ENCODE measurements at places on chromosomes 2 and 18.

DNA sequence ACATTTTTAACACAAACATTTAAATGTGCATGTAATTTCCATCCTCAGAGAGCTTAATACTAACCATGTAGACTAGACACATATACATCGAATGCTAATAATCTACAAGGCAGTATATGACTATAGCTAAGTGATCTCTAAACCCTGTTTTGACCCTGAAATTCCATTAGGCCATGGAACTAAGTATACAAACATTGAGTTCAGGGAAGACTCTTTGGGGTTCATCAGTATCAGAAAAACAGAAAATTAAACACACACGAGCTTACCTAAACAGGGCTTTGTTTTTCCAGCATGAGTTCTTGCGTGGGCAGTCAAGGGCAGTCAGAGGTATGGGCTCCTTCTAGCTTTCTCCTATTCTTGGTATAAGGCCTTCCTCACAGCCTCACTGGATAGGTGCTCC is 106.0 kb upstream of the COPS8 start:
- DNase-seq, result no peak

DNA sequence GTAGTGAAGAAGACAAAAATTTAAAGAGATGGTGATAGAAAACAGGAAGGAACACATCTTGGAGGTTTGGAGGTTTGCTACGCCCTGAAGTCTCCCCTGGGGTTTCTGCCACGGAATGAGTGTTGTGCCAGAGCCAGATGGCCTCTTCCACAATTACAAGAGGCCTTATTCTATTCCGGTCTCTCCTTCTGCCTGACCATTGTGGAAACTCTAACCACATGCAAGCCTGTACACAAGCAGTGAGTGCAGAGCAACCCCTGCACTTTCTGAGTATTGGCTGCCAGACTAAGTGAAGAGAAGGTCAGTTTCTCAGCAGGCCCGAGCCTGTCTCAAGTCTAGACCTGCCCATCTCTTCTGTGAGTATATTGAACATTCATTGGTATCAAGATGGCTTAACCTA is 22.7 kb upstream of the MYO1B start:
- no peak for DNase-seq

DNA sequence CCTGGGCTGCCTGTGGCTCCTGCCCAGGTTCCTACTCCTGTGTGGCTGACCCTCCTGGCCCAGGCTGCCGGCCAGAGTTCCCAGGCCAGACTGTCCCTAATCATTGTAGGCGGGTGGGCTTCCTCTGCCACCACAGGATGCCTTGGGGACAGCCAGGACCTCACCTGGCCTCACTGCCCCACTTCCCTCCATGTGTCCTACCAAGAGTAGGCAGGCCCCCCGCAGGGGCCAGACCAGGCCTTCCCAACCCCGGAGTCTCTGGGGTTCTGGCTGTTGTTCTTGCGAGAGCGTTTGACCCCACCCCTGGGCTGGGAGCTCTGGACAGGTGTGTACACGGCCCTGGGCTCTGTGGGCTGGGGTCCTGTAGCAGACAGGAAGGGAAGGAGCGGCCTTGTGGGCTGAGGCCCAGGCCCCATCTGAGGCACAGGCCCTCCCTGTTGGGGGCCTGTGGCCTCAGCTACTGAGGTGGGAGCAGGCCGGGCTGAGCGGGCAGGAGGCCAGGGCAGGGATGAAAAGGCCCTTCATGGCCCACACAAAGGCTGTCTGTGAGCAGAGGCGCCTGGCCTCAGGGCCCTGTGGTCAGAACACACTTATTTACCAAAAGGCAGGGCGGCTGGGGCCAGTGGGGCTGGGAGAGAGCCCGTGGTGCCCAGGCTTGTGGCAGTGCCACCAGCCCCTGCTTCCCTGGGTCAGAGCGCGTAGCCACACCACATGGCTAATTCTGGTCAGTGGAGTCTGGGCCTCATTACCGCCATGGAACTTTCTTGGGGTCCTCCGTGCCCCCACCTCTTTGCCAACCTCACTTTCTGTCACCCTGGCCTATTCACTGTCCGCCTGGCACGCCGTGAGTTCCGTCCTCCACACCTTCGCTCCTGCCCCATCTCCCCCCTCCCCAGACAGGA is 2.0 kb downstream of the SNORC start:
- no peak for DNase-seq

- peak; percentile 48 for DNase-seq
These were observed 526 bp downstream of the CHN1 start for GRCh38 chr2:175004730-175004979.

DNA sequence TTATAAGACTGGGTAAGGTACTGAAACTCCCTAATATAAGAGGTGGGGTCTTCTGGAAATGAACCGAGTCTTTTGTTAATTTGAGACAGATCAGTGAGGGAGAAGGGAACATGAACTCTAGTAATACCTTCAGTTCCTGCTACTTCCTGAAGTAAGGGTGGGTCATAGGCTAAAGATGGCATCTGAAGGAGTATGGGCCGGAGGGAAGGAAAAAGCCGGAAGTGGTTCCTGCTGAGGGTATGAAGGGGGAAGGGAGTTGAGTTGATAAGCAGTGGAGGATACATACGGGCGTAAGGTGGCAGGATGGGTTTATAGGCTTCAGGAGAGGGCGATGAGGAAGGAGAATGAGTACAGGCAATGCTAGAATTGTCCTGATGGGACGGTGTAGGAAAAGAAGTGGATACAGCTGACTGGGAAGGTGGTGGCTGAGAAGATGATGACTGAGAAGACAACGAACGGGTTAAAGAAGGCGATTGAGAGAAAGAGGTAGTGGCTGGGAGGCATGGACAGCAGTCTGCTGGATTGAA is 58.2 kb downstream of the KYNU start:
- no peak for DNase-seq

- no peak for DNase-seq
These were observed 85.1 kb downstream of the TMEM131 start for GRCh38 chr2:97910403-97911205.

- DNase-seq, result no peak
These were observed 223.5 kb downstream of the AGPS start for GRCh38 chr2:177616066-177616465.

DNA sequence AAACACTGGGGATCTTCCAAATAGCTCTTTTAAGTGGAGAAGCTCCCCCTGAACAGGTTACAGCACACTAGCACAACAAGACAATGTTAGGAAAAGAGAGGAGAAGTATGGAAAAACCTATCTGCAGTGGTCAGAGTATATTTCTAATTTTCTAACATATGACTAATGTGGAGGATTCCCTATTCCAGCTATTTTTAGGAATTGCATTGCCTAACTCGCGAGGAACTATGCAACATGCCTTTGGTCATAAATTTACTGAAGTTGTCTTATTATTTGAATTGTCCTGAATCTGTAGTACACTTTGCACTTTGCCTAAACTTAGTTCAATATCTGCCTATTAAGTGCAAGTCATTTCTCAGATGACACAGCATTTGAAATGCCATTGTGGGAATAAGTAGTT is 381.4 kb downstream of the CCDC85A start:
- DNase-seq, result no peak

DNA sequence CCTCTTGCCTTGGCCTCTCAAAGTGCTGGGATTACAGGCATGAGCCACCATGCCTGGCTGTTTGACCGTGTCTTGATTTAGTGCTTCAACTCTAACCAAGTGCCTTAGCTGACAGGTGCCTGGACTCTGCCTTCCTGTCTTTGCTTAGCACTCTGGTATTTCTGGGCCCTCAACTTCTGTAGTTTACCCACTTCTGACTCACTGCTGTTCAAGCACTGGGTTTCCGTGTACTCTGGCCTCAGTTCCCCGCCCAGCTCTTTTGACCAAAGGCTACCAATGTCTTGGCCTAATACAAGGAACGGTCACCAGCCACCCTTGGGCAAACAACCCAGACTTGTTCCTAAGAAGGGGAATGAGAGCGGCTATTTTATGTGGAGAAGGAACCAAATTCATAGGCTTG is 35.7 kb upstream of the CABLES1 start:
- DNase-seq, result no peak

- no peak for DNase-seq
These were observed 84.0 kb downstream of the BCL2L11 start for GRCh38 chr2:111204706-111205105.

GRCh38 chr2:1591978-1592907 is 152.1 kb downstream of the PXDN start:
- peak; percentile 71 for DNase-seq

DNA sequence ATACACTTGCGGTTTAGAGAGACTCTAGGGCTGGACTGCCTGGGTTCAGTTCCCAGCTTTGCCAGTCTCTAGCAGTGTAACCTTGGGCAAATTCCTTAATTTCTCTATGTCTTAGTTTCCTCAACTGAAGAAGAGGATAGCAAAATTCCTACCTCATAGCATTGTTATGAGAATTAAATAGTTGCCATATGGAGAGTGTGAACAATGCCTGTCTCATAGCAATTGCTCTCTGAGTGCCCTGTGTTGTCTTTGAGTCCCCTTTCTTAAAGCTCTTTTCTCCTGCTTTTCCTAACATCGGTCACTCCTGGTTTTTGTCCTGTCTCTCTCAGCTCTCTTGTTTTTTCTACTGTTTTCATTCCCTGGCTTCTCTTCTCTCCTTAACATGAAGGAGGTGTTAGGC is 116.8 kb upstream of the ALPP start:
- no peak for DNase-seq

- DNase-seq, result no peak
These were observed 17.3 kb downstream of the PDCD1 start for GRCh38 chr2:241841181-241842066.

GRCh38 chr2:60309336-60309735 is 244.1 kb downstream of the BCL11A start:
- no peak for DNase-seq

GRCh38 chr18:49880661-49881060 is 67.3 kb upstream of the ACAA2 start:
- DNase-seq, result no peak

DNA sequence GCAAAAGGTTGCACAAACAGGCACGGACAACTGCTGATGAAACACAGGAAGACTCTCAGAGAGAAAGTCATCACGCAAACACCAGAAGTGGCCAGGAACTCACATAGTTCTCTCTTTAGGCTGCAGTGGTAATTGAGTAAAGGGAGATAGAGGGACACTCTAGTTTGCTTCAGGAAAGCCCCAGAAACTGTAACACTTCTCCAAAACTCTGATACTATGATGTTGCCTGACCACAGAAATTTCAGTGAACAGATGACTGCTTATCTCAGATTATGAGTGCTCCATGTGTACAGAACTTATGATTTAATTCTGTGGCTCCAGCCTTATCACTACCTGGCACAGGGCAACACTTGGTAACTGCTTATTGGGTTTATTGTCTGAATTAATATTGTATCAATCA is 311.5 kb upstream of the GYPC start:
- DNase-seq, result no peak

DNA sequence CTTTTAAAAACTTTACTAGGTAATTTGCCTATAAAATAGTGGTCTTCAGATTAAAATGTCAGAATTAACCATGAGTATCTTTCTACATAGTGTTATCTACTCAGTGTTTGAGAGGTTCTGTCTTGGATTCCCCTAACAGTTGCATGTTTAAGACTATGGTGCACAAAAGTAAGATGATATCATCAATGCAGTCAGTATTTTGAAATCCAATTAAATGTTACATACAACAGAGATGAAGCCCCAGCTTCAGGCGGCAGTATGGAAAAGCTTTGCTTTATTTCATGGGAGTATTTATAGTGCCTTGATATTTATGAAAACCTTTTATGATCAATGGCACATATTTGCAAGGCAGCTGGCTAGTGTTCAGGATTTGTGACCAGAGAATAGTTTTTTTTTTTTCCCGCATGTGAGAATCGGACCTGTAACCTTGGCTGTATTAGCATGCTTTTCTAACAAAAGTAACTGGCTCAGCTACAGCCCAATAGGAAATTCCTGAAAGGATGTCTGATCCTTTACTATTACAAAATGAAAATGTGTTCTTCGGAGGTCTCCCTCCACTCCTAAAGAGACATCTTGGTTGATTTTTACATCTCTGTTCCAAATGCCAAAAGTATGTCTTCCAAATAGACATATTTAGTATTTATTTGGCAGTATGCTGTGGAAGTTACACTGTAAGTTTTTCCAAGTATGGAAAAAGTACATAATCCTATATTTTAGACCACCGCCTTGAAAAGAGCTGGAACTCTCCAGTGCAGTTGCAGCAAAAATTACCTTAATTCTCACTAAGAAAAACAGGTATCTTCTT is 319.3 kb upstream of the UBE2E3 start:
- no peak for DNase-seq

DNA sequence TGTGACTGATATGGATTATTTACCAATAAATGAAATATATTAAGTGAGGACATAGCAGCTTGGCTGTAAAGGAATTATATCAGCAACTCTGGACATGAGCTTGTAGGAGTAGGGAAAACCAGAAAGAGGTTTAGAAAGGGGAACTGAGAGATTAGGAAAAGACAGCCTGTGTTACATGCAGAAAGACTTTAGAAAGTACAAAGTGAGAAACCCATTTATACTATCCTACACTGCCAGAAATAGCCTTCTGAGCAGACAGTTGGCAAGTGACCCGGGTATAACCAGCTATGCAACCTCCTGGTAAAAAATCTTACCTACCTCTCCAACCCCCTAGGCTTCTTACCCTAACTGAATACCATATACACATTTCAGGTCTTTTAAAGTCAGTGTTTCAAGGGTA is 134.1 kb downstream of the ANKRD44 start:
- no peak for DNase-seq

GRCh38 chr18:57542126-57542525 is 44.4 kb downstream of the FECH start:
- DNase-seq, result no peak

- no peak for DNase-seq
These were observed 36.8 kb downstream of the KCNIP3 start for GRCh38 chr2:95333888-95334338.

DNA sequence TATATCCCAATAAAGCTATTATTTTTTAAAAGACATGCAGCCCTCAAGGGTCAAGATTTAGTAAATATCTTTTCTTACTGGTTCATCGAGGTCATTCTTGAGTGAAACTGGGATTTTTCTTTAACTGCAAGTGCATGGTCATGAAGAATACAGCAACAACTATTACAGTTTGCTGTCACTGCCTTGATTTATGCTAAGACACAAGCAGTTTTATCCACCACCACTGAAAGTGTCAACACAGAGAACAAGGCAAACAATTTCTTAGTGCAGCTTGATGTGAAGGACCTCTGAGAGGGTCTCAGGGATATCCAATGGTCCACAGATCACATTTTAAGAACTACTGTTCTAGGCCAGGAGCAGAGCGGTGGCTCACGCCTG is 12.1 kb downstream of the SP3 start:
- no peak for DNase-seq

GRCh38 chr2:36528274-36528673 is 69.7 kb downstream of the FEZ2 start:
- DNase-seq, result no peak

GRCh38 chr2:174023591-174024523 is 58.7 kb upstream of the SP3 start:
- no peak for DNase-seq

- DNase-seq, result no peak
These were observed 33.8 kb downstream of the SMC6 start for GRCh38 chr2:17719562-17720371.

Data from endothelial cell (in vitro differentiated cells).